ENCODE measurements at places on chromosomes 7 and 10.

GRCh38 chr7:8189625-8190024, 72.3 kb downstream of the ICA1 start:
- no peak for DNase-seq

- no peak for DNase-seq
These were observed 73.3 kb upstream of the FRMD4A start for GRCh38 chr10:14403881-14404623.

DNA sequence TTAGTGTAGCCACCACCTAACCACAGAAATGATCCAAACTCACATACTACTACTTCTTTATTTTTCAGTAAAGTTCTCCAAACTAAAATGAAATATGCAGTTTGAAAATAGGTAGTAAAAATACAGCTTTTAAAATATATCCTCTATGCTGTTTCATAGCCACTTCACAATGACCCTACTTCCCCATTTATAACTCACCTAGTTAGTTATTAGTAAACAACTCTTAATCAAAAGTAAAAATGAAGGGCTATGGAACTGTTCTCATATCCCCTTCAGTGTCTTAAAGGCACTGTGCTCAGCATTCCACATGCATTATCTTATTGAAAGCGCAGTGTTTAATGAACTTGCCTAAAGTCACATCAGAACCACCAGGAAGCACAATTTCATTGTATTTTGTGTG, 43.5 kb downstream of the KMT2C start:
- no peak for DNase-seq

GRCh38 chr7:129650056-129650758, 38.7 kb downstream of the NRF1 start:
- no peak for DNase-seq

DNA sequence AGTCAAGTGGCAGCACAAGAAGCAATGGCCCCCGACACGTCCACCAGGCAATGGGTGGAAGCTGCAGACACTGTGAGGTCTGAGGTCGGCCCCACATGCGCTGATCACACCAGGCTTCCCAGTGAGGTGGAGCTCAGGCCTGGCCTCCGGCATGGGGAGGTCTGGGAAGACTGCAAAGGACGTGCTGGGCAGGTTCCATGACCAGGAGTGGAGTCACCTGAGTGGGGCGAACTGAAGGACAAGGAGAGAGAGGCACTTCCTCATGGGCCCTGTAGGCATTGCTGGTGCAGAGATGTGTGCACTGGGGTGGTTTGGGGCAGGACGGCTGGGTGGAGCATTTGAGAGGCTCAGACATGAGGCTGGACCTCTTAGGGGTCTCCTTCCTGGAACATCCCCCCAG, 35.1 kb downstream of the C10orf120 start:
- DNase-seq, result no peak

GRCh38 chr10:97509120-97509680, 10.5 kb downstream of the UBTD1 start:
- DNase-seq, result no peak

GRCh38 chr10:3761021-3761686, 23.9 kb downstream of the KLF6 start:
- no peak for DNase-seq

DNA sequence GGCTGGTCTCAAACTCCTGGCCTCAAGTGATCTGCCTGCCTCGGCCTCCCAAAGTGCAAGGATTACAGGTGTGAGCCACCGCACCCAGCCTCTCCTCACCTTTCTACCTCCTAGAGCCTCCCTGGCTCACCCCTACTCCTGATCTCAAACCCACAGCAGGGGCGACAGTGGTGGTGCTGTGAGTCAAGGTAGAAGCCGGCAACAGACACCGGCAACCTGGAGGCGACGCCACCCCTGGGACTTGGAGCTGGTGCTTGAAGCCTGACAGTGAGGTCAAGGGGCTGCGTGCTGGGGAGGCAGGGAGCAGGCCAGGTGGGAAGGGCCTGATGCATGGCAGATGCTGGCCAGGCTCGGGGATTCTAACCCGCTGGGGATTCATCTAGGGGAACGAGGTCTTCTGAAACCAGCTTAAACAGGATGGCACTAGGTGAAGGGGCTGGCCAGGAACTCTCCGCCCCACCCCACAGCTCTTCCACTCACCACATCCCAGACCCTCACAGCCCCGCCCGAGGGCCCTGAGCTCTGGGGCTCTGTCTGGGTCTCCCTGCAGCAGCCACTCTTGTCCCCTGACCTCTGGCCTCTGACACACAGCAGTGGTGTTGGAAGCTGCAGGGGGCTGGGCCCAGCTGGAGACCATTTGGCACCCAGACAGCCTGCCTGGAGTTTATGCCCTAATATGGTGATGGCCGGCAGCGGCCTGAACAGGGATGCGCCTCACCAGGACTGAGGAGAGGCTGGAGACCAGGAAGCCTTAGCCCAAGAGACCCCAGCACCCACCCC, 16.4 kb downstream of the KCNH2 start:
- DNase-seq, result no peak

DNA sequence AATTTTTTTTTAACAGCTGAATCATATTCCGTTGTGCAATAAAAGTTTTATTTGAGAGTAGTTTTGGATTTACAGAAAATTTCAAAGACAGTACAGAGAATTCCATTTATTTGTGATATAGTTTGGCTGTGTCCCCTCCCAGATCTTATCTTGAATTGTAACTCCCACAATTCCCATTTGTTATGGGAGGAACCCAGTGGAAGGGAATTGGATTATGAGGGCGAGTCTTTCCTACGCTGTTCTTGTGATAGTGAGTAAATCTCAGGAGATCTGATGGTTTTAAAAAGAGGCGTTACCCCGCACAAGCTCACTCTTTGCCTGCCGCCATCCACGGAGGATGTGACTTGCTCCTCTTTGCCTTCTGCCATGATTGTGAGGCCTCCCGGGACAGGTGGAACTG, 228.0 kb upstream of the MAGI2 start:
- no peak for DNase-seq

DNA sequence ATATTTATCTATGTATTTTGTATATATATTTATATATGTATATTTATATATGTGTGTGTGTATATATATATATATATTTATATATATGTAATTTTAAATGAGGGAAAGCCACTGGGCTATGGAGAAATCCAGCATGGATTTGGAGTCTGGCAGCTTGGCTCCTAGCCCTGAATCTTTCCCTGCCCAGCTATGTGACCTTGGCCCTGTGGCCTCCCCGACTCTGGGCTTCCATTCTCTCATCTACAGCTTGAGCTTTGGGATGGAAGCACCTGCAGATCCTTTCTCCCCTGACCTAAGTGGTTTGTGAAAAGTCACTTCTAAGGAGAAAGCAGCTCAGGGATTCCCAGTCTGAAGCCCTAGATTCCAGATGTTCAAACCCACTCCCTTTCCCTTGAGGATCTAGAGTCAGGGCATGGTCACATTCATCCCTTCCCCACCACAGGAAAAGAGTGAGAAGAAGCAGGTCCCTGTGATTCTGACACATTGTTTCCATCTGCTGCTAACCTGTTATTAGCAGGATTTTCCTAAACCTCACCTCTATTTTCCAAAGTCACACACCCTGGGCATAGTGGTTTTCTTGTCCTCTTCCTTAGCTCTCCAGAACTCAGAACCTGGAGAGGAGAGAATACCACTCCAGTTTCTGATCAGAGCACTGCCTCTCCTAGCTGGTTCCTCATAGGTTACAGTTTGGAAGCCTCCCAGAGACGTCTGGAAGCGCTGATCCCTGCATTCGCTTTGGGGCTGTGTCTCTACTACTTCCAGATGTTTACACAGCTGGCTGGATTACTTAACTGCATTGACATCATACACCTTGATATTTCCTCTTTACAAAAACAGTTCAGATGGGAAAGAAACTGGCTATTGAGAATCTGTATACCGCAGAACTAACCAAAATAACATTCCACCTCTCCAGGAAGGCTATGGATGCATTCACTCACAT, 327.5 kb upstream of the ZMIZ1 start:
- DNase-seq, result no peak

DNA sequence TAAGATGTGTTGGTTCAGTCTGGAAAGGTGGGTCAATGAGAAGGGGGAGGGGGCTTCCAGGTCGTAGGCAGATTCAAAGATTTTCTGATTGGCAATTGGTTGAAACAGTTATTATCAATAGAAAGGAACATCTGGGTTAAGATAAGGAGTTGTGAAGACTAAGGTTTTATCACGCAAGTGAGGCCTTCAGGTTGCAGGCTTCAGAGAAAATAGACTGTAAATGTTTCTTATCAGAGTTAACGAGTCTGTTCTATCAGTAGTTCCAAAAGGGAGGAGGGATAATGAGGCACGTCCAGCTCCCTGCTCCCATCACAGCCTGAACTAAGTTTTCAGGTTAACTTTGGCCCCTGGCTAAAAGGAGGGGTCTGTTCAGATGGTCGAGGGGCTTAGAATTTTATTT, 11.1 kb upstream of the CFAP46 start:
- DNase-seq, result no peak

DNA sequence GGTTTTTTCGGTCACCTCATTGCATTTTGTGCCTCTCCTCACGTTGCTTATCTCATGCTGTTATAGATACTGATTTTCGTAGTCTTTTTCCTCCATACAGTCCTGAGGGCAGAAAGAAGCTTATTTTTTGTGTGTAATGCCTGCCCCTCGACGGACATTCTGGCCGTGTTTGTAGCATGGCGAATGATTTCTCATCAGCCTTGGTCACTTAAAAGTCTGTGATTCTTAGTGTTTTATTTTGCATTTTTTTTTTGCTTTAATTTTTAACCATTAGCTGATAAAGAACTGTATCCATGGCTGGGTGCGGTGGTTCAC, 469 bp upstream of the NOC3L start:
- no peak for DNase-seq

DNA sequence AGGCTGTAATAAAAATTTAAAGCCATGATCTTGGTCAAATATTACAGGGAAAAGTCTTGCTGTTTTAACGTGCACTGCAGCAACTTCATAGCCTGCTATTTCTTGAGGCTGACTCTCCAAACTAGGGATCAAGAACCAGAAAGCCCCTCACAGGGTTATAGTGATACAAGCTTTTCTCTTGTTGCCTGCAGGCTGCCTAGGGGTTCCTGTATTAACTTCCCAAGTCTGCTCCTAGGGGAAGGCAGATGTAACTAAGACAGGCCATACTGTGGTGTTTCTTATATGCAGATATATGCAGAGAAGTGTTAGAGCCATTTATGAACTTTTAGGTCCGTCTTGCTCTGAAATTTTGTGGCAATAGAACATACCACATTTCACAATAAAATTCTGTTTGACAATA, 175.7 kb downstream of the FOXP2 start:
- no peak for DNase-seq

GRCh38 chr10:45278860-45279498, 36.4 kb downstream of the OR13A1 start:
- no peak for DNase-seq

DNA sequence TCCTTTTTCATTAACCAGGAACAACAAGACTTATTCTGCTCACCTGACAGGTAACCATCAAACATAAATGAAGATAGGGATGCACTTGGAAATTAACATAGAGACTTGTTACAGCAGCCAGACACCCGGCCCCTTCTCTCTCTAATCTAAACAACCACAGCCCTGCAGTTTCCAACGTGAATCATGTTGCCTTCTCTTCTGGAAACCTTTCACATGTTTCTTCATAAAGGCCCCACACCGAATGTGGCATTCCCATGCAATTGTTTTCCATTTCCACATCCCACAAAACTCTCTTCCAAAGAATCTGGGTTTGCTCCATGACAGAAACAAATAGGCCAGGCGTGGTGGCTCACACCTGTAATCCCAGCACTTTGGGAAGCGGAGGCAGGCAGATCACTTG, 15.0 kb upstream of the WDR86 start:
- DNase-seq, result no peak

- DNase-seq, result no peak
These were observed 403.6 kb downstream of the NRG3 start for GRCh38 chr10:82278401-82279182.

DNA sequence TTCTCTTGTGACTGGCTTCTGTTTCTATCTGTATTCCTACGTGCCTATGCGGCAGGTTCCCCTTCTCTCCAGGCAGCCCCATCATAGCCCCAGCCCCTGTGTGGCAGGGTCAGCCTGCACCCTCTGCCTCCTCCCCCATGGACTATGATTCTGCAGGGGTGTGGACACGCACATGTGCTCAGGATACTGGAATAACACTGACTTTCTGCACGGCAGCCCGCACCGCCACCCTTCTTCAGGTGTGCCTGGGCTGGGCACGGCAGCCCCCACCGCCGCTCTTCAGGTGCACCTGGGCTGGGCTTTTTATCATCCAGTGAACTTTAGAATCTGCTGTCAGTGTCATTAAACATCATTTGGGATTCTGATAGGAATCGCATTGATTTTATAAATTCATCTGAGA, 202.6 kb upstream of the PPP2R2D start:
- no peak for DNase-seq

DNA sequence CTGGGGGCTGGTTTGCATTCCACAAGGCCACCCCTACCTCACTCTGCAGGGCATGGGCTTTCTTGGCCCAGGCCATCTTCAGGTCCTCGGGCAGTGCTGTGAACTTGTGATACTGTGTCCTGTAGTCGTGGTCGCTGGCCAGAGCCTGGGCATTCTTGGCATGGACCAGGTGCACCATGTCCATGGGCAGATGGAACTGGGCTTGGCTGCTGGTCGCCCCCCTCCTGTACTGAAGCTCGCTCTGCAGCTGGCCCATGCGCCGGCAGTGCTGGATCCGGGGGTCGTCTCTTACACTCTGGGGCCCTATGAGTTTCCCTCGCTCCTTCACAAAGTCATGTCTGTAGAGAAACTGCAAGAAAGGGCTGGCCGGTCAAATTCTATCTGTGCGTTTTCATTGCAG, 51.7 kb downstream of the HABP2 start:
- no peak for DNase-seq

GRCh38 chr7:101517304-101517703, 111.8 kb downstream of the MYL10 start:
- no peak for DNase-seq

GRCh38 chr7:50342616-50343114, 38.1 kb downstream of the IKZF1 start:
- no peak for DNase-seq

- DNase-seq, result no peak
These were observed 31.2 kb downstream of the ADCYAP1R1 start for GRCh38 chr7:31083210-31083786.

DNA sequence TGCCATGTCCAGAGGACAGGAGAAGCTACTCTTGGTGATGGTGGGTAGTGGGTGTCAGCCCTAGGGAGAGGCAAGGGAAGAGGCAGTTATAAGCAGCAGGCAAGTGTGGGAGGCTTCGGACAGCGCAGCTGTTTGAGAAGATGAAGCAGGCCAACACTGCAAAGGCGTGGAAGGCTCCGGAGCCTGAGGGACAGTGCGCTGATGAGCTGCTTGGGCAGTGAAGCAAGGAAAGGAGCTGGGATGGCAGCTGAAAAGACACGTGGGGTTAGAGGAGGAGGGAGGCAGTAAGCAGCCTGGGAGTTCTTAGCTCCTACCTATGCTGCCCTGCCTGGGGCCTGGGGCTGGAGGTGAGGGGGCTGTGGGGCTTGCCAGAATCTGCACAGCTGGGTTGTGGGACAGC, 50.1 kb upstream of the CRTAC1 start:
- DNase-seq, result no peak

DNA sequence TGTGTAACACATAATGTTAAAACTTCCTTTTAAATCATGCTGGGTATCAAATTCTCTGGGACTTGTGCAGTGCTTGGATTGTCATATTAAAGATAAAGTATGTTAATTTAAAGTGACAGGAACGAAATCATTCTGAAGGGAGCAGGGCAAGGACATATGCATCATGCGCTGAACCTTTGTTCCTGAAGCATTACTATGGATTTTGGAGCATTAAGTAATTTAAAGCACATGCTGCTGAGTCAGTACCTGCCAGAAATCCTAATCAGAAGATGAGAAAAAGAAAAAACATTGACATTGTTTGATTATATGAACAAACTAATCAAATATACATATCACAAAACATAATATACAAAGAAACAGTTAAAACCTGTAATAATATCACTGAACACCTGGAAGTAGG, 101.4 kb downstream of the MICU1 start:
- no peak for DNase-seq

All from GM03348 (cell line).